B cell (primary cell): ENCODE measurements at places on chromosomes 3 and 15. TPM values are rescaled to one million over a fixed set of nuclear protein-coding genes. Genes with fewer than 3 reads are reported as not detected.

The MYLK gene
- total RNA-seq, result not detected in 2 replicates

The GPR15 gene
- total RNA-seq, result 5.5 and 6.5 TPM in 2 replicates

The EPHA3 gene
- total RNA-seq, result not detected in 2 replicates

The C15orf62 gene
- total RNA-seq, result 8.6 and 9.5 TPM in 2 replicates

The RPL39L gene
- total RNA-seq, result 2.0 and 3.1 TPM in 2 replicates

The FGD5 gene
- total RNA-seq, result 0.12 TPM in 1 of 2 replicates, not detected in the other

The ITGA11 gene
- not detected in 2 replicates for total RNA-seq

The TRPC1 gene
- 3.3 and 3.8 TPM in 2 replicates for total RNA-seq

DNA sequence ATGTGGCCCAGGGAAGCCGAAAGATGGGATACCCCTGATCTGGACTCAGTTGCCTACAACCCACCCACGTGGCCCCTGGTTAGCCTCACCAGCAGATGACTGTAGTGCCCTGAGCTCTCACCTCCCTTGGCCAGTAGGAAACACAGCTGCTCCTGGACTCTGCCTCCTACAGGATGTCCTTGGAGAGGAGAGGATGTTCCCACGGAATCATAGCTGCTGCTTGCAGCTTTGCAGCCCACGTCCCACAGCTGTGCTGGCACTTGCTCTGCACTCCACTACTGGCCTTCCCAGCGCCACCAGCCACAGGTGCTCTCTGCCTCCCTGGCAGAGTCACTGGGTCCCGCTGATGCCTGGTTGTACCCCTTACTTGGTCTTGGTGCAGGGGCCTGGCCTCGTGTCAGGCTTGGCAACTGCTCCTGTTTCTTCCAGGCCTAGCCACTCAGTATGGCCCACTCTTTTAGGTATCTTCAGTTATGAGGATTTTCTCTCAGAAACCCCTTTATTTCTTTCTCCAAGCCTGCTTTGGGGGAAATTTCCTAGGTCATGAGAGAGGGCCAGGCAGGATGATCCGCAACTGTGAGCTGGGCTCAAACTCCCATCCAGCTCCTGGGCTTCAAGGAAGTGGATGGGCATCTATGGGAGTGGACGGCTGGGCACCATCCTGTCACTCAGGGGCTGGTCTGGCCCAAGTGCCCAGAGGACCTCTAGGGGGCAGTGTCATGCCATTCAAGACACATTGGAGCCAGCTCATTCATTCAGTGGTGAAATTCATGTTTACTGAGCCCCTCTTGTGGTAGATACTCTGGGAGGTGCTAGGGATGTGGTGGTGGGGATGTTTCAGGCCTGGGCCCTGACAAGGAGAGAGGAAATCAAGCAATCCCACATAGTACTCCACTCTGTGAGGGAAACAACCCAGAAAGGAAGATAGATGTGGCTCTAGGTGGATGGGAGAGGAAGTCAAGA lies 16.2 kb upstream of the VILL start:
- H3K4me1 ChIP-seq, result no peaks in the 10 kb centered on the region
- no peak overlapping the region for H3K27ac ChIP-seq
- no peaks in the 10 kb centered on the region for H3K27me3 ChIP-seq
- no peak overlapping the region for H3K4me3 ChIP-seq
- DNase-seq, result peak; percentile 74

- H3K27ac ChIP-seq, result no peak overlapping the region
- no peaks in the 10 kb centered on the region for H3K36me3 ChIP-seq
- peaks cover 5% of the 10 kb centered on the region for H3K4me1 ChIP-seq
- no peak for DNase-seq
Measured at GRCh38 chr3:122301063-122301462, 24.0 kb upstream of the CSTA start.

DNA sequence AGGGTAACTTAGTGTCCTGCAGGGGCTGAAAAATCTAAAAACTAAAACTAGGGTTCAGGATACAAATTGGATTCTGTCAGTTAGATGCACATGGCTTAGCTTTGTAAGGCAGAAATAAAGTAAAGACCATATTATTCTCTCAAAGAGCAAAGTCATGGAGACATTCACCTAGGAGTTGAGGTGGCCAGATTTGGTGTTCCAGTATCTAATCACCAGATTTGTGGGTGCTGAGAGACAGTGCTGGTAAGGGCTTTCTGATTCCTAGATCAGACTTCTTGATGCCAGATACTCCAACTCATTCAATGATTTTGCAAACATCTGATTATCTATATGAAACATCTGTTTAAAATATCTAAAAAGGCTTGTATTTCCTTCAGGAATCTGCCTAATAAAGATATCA lies 28.3 kb upstream of the TBC1D5 start:
- DNase-seq, result no peak
- H3K27ac ChIP-seq, result no peak overlapping the region
- peaks cover 10% of the 10 kb centered on the region for H3K4me1 ChIP-seq
- no peak overlapping the region for H3K4me3 ChIP-seq
- H3K27me3 ChIP-seq, result no peaks in the 10 kb centered on the region
- no peaks in the 10 kb centered on the region for H3K36me3 ChIP-seq

DNA sequence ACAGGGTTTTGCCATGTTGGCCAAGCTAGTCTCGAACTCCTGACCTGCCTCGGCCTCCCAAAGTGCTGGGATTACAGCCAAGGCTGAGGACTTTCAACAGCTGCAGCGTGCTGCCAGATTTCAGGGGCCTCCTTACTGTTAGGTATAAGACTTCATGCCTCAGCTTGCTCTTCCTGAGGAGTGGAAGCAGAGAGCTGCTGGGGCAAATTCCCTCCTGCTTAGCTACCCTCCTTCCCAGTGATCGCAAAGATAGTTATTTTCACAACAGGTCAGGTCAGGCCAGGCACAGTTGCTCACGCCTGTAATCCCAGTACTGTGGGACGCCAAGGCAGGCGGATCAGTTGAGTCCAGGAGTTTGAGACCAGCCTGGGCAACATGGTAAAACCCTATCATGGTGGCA lies 2.6 kb upstream of the CPNE9 start:
- peaks cover 2% of the 10 kb centered on the region for H3K36me3 ChIP-seq
- no peak overlapping the region for H3K4me3 ChIP-seq
- DNase-seq, result no peak
- H3K27me3 ChIP-seq, result no peaks in the 10 kb centered on the region
- no peak overlapping the region for H3K27ac ChIP-seq

GRCh38 chr3:177347611-177348010 lies 150.3 kb upstream of the TBL1XR1 start:
- no peak overlapping the region for H3K27ac ChIP-seq
- peaks cover 51% of the 10 kb centered on the region for H3K4me1 ChIP-seq
- DNase-seq, result no peak

DNA sequence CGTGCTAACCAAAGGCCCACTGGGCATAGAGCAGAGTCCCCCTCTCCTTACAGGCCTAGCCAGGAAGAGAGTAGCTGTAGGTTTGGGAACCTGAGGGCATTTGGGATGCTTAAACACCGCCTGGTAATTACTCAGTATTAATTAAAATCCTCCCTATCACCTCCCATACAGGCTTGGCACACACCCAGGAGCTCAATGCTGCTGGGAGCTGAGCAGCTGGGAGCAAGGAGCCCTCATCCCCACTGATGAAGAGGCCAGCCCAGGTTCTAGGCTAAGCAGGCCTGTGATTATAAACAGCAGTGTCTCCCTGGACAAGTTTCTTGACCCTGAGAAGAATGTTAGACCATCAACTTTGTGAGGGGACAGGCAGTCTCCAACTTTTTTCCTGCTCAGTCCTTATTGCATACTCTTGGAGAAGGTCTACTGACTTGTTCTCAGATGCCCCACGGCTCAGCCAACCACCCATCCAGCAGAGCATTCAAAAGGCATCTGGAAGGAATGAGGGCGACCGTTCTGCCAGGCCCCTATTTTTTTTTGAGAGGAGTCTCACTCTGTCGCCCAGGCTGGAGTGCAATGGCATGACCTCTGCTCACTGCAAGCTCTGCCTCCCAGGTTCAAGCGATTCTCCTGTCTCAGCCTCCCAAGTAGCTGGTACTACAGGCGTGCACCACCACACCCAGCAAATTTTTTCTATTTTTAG lies 1.3 kb upstream of the PRKAR2A start:
- H3K36me3 ChIP-seq, result peaks cover 2% of the 10 kb centered on the region
- no peaks in the 10 kb centered on the region for H3K27me3 ChIP-seq
- peaks cover 25% of the 10 kb centered on the region for H3K4me1 ChIP-seq

- no peak overlapping the region for H3K4me3 ChIP-seq
- H3K27ac ChIP-seq, result no peak overlapping the region
- H3K36me3 ChIP-seq, result no peaks in the 10 kb centered on the region
- H3K27me3 ChIP-seq, result peaks cover 31% of the 10 kb centered on the region
- H3K4me1 ChIP-seq, result peaks cover 3% of the 10 kb centered on the region
- no peak for DNase-seq
Measured at GRCh38 chr3:50671331-50671730, 3.4 kb upstream of the DOCK3 start.

DNA sequence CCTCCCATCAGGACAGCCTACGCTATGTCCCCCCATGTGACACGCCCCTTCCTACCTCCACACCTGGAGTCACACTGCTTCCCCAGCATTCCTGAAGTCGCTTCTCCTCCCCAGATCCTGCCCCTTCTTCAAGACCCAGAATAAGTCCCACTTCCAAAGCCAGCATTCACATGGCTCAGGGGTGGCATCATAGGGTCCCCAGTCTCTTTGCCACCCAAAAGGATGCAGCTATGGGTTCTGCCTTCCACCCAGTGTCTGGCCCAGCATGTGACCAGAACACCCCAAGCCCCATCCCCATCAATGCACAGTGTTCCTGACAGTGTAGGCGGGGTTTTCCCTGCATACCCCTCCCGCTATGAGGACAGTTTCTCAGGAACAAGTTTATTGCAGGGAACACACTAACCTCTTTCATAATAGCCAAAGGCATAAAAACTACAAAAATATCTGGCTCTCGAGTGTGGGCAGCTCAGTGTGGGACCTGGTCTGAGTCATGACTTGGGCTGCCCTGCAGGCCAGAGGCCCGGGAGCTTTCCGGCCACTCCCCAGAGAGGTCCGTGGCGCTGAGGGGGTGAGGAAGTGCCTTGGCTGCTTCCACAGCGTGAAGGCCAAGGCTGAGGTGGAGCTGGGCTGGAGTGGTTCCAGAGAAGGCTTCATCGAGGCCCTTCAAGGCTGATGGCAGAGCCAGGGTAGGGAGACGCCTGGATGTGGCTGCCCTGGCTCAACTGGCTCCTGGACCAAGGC lies 5.8 kb downstream of the ISLR start:
- no peaks in the 10 kb centered on the region for H3K4me1 ChIP-seq
- no peaks in the 10 kb centered on the region for H3K27me3 ChIP-seq

DNA sequence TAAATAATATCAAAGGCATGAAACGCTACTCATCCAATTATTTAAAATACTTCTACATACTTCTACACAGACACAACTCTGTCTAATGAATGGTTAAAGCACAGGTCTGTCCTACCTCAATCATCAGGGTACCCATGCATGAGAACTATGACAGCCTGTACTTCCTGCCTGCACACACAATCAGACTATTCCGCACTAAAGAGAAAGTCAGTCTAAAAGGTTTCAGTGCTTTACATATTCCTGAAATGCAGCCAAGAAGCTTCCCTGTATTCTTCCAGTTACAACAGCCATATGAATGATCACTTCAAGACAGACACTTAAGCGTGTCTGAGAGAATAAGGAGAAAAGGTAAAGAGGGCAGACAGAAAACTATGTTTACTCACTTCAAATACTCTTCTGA lies 58.8 kb downstream of the TUBGCP4 start:
- DNase-seq, result no peak
- H3K27me3 ChIP-seq, result no peaks in the 10 kb centered on the region
- peaks cover 45% of the 10 kb centered on the region for H3K36me3 ChIP-seq
- H3K27ac ChIP-seq, result peak overlapping the region; percentile 20

DNA sequence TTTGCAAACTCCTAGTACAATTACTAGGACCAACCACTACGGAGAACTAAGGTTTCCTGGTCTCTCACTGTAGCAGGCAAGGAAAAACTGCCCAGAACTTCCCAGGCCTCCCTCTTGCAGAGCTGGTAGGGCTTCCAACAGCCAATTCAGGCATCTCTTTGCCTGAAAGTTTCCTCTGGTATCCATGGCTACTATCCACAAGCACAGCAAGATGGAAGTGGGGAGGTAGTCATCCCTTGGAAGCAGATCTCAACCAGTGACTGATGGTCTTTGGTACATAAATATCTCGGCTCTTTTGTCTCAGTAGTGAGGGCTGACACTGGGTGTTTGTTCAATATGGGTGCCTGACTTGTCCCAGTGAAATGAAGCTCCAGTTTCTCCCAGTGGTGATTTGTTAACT lies 201.3 kb upstream of the MRPL3 start:
- no peaks in the 10 kb centered on the region for H3K36me3 ChIP-seq
- no peak overlapping the region for H3K27ac ChIP-seq
- no peak for DNase-seq
- H3K4me3 ChIP-seq, result no peak overlapping the region
- H3K27me3 ChIP-seq, result no peaks in the 10 kb centered on the region

DNA sequence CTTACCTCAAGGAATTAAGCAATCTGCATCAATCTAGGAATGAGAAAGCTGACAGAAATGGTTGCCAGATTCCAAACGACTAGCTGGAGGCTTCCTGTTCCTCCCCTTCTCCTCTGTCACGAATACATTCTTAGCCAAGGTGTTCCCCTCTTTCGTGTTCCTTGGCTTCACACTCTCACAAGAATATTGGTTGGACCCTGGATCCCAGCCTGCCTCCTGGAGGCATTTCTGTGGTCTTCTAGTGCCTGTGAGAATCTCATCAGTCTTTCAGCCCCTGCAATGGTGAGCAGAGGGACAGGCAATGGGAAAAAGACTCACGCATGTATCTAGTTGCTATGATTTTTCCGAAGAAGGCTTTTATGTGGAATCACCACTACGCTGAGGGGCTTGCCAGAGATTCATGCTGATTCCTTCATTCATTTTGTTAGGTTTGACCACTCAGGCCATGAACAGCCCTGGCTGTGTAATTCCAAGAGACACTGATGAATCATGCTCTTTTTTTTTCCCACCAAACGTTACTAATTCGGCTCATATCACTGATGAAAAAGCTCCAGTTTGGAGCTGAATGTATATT lies 1.6 kb upstream of the P3H2 start:
- no peak overlapping the region for H3K4me3 ChIP-seq
- H3K4me1 ChIP-seq, result peaks cover 5% of the 10 kb centered on the region
- no peak for DNase-seq
- H3K27me3 ChIP-seq, result no peaks in the 10 kb centered on the region

DNA sequence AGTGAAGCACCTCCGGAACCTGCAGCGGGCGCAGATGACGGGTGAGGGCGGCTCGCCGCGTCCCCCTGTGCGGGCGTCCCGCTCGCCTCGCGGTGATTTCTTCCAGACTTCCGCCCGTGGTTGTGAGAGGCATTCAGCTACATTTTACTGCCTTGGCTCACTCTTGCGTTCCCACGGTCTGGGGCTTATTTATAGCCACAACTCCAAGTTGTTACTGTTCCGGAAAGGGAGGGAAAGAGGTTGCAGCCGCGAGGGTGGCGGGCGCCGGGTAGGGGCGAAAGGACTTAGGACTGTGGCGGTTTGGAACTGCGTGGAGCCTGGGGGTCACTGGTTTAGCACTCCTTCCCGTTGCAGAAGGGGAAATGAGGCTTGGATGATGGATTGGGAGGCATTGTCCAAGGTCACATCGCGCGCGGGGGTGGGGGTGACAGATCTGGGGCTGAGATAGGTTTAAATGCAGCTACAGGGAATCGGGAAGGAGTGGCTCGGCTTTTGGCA lies 1.1 kb downstream of the HES1 start:
- DNase-seq, result no peak
- no peaks in the 10 kb centered on the region for H3K27me3 ChIP-seq
- peak overlapping the region; percentile 45 for H3K4me3 ChIP-seq
- H3K4me1 ChIP-seq, result peaks cover 76% of the 10 kb centered on the region
- H3K36me3 ChIP-seq, result no peaks in the 10 kb centered on the region

- H3K27me3 ChIP-seq, result no peaks in the 10 kb centered on the region
- H3K27ac ChIP-seq, result no peak overlapping the region
- H3K4me1 ChIP-seq, result no peaks in the 10 kb centered on the region
Measured at GRCh38 chr3:192675958-192676649, 51.2 kb downstream of the FGF12 start.
